Hypothalamus (tissue), 51 donors: ENCODE measurements at places on chromosomes 11 and 22.

GRCh38 chr11:109808569-109808968, 284.6 kb upstream of the ZC3H12C start:
- no peak for DNase-seq

GRCh38 chr11:130144861-130145281, 14.7 kb upstream of the ST14 start:
- no peak for DNase-seq

DNA sequence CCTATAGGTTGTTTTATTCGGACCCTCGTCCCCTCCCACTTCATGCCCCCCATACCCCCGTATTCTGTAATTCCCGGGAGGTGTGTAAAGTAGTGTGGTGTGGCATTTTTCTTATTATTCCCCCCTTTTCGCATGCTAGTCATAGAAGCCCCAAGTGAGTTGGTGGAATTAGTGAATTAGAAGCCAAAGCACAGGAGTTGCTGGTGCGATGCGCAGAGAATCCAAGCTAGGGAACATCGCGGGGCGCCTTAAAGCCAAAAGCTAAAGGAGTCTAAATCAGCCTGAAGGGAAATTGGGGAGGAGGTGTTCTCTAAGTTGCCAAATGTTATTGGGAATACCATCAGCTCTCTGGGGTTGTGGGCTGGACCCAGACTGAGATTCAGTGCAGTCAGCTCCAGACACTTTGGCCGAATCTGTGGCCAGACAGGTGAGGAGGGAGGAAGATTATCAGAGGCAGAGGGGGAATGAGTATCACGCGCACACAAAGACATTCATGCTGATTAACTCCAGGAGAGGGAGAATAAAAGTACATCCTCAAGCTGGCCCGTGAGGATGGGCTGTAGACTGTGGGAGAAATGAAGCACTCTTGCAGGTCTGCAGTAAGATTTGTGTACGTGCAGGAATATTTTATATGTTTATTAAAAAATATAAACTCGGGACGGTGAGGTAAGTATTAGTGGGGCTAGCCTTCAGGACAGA, 102.8 kb upstream of the HSD17B12 start:
- DNase-seq = no peak

- no peak for DNase-seq
Measured at GRCh38 chr11:112212290-112212689, 13.9 kb upstream of the PTS start.

DNA sequence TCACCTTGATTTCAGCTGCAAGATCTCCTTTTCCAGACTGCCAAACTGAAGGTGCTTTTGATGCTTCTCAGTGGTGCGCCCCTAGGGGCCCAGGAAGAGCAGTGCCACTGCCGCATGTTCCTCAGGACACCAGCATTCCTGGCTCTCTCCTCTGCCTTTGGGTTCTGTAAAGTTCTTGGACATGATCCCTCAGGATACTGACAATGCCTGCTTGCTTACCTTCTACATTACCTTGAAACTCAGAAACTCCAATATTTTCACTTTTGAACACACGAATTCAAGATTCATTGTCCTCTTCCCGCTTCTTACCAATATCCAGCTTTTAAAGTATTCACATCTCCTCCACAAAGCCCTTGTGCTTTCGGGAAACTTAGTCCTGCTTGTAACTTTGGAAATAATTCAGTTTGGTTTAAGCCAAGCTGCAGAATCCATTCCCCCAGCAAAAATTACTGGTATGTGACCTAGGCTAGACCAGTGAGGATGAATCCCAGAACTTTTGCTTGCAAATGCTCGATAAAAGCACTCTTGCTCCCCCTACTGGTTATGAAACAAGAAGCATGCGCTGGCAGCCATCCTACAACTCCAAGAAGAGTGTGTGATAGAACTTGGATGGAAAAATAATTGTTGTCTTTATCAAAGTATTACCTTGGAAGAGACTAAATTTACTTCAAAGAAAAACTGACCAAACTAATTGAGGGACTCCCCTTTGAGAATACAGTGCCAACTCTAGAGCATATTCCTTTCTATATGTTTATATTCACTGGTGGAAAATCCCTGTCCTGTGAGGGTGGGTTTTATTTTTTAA, 16.5 kb upstream of the OR5B21 start:
- DNase-seq = peak; percentile 22

DNA sequence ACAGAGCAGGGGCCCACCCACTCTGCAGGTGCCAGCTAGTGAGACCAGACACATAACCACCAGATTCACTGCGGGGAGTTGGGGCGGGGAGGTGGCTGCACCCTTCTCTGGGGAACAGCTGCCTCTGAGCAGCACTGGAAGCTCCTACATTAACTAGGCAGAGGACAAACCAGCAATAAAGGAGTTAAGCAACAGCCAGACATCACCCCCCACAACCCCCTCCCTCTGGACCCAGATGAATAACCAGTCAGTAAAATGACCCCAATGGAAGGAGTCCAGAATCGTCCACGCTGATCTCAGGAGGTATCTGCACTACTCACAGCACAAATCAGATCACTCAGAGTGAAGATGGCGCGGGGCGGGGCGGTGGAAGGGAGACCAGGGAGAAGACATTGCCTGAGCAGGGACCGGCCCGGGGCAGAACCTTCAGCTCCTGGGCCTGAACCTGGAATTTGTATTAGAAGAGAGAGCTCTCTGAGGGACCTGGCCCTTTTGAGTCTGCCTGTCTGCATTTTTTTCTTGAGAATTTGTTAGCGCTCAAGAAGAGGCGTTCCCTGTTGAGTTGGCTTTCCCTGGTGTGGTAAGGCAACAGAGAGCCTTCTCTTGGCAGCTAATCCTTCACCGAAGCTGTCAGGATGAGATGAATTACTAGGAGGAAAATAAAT, 125.5 kb upstream of the NCAM1 start:
- DNase-seq = no peak

- DNase-seq = no peak
Measured at GRCh38 chr11:111155021-111155420, 90.5 kb upstream of the POU2AF2 start.

DNA sequence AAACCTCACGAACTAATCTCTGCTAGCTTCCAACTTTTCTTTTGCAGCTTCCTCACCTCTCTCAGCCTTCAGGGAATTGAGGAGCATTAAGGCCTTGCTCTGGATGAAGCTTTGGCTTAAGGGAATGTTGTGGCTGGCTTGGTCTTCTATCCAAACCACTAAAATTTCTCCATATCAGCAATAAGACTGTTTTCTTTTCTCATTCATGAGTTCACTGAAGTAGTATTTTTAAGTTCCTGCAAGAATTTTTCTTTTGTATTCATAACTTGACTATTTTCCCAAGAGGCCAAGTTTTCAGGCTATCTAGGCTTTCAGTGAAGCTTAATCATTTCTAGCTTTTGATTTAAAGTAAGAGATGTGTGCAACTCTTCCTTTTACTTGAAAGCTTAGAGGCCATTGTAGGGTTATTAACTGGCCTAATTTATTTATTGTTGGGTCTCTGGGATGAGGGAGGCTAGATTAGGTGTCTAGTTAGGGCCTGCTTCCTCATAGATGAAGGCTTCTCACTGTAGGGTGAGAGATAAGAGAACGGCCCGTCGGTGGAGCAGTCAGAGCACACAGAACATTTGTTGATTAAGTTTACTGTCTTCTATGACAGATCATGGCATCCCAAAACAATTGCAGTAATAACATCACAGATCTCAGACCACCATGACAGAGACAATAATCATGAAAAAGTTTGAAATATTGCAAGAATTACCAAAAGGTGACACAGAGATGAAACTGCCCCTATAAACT, 33.2 kb downstream of the CSF2RB start:
- DNase-seq = no peak

- DNase-seq = no peak
Measured at GRCh38 chr11:121367001-121367843, 74.7 kb downstream of the SC5D start.

DNA sequence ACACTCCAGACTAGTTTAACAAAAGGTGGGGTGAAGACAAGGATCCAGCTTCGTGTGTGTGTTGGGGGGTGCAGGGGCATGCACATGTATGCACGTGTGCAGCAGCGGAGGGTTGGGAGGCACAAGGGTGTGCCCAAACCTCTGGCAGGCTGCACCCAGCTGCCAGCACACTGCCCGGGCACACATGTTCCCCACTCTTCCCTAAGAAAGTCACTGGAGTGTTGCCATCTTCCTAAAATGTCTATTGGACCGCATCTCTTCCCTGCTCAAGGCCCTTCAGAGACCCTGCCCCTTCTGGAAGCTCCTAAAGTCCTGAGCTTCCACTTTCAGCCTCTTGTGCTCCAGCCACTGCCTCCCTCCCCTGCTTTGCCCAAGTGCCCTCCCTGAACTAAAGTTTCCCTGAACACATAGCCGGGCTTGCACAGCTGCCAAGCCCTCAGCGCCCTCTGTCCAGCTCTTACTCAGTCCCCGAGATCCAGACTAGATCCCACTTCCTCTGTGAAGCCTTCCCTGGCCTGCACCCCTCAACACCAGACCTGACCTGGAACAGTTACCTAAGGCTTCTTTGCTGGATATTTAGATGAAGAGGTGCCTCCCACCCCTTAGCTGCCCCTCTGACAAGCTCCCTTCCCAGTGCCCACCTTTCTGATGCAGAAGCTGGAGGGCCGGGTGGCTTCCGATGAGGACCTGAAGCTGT, 6.0 kb downstream of the CFL1 start:
- no peak for DNase-seq

- peak; percentile 62 for DNase-seq
Measured at GRCh38 chr22:46149512-46150033, 753 bp upstream of the PPARA start.

- DNase-seq = no peak
Measured at GRCh38 chr11:12451179-12451814, 73.9 kb downstream of the PARVA start.

DNA sequence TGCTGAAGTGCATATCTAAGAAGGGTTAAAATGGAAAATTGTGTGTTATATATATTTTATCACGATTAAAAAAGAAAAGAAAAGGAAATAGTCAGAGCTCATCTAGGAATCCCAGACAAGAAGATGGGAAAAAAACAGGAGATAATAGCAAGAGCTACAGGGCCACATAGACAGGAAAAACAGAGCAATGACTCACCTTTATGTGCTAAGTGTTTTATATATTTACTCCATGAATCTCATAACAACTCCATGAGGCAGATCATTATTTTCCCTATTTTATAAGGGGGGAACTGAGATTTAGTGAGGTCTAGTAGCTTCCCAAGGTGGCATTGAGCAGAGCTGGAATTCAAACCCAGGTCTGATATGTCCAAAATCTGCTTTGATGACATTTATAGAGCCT, 18.1 kb upstream of the ELF5 start:
- no peak for DNase-seq

- no peak for DNase-seq
Measured at GRCh38 chr22:33569559-33569958, 350.7 kb downstream of the LARGE1 start.

GRCh38 chr11:70398834-70399680, 728 bp downstream of the CTTN start:
- DNase-seq = no peak

DNA sequence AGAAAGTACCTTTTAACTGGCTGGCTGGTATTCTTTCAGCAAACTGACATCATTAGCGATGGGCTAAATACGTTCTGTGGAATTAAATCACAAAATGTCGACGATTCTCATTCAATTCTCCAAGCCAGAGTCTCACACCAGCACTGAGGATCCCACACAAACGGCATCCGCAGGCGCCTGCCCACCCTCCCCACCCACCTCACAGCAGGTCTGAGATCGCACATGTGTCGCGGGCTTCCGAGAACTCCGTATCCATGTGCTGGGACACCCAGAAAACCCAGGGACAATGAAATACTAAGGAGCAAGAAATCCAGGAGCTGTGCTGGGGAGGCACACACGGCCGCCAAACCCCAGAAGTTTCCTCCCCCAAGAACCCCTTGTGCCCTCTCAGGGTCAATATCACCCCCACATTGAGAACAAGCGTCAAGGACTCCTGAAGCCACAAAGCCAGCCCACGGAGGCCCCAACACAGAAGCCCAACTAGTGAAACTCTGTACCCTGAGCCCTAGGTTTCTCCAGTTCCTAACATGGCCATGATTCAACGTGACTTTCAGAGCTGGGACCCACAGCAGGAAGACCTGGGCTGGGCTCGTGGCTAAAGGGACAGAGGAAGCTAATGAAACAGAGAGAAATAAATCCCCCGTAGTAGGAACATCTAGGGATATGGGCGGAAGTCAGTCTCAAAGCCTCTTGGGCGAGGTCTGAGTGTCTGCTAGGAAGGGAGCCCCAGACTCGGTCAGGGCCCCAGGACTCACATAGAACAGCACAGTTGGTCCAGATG, 8.0 kb downstream of the TOLLIP start:
- no peak for DNase-seq

DNA sequence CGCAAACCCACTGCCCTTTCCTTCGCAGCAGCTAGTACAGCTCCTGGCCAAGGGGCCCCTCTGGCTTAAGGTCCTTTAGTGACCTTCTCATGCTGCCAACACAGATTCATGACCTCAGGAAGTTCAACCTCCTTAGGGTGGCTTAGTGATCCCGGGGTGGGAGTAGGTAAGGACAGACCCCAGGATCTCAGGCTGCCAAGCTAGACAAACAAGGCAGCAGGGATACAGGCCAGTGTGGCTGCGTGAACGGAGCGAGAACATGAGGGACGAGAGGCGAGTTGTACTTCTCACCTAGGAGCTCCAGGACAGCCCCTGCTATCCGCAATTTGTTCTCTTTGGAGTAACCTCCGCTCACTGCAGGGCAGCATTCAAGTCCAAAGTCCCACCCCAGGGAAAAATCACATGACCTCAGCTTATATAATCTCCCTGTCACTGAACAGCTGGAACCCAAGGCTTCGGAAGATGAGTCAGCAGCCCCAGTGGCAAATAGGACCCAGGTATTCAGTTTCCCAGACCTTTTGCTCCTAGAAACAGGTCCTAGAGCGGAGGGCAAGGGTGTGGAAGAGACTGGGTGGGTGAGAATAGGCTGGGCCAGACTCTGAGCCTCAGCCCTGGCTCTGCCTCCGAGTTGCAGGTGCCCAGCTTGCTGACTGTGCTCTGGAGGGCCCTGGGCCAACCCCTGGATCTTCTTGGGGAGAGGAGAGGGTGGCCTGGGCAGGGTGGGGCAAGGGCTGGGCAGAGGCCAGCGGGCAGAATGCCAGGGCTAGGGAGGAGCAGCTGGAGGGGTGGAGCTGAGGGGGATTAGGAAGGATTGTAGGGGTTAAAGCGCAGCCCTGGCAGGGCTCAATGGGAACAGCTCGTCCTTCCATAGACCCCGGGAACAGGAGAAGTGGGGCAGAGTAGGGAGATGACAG, 13.1 kb downstream of the USP2 start:
- peak; percentile 29 for DNase-seq

DNA sequence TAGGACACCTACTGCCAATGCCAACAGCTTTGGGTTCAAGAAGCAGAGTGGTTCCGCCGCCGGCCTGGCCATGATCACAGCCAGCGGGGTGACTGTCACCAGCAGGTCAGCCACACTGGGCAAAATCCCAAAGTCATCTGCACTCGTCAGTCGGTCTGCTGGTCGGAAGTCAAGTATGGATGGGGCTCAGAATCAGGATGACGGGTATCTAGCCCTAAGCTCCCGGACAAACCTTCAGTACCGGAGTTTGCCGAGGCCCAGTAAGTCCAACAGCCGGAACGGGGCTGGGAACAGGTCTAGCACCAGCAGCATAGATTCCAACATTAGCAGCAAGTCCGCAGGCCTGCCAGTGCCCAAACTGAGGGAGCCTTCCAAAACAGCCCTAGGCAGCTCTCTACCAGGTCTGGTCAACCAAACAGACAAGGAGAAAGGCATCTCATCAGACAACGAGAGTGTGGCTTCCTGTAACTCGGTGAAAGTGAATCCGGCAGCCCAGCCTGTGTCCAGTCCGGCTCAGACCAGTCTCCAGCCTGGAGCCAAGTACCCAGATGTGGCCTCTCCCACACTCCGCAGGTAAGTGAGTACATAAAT, 115.1 kb downstream of the DBX1 start:
- no peak for DNase-seq
